WTC11 (cell line): ENCODE measurements at places on chromosomes 1 and 21.

- no peak for DNase-seq
These were observed 8.2 kb downstream of the LPAR3 start for GRCh38 chr1:84884671-84885389.

DNA sequence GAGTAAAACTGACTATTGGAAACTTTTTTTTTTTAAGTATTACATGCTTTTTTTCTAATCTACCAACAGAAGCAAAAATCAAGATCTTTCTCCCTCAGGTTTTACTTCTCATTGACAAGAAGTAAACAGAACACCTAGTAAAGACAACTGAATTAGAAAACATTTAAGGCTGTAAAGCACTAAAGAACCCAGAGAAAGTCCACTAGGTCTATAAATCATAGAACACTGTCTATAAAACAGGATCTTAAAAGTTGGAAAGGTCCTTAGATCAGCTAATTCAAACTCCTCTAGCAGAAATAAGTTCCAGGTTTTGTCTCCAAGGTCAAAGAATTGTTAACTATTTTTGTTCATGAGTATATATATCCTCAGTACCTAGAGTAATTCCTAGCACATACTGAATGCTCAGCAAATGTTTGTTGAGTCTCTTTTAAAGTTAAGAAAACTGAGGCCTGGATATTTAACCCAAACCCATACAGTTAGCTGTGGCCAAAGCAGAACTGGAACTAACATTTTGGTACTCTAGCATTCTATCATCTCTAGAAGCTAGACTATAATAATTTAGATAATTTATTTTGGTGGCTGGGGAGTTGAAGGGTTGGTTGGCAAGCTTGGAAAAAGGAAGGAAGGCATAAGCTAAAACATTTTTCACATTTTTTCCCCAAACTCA lies 3.0 kb downstream of the EPS15 start:
- DNase-seq = no peak

GRCh38 chr1:45033356-45033755 lies 21.3 kb downstream of the UROD start:
- no peak for DNase-seq

GRCh38 chr1:228972576-228972975 lies 237.3 kb downstream of the RHOU start:
- no peak for DNase-seq

DNA sequence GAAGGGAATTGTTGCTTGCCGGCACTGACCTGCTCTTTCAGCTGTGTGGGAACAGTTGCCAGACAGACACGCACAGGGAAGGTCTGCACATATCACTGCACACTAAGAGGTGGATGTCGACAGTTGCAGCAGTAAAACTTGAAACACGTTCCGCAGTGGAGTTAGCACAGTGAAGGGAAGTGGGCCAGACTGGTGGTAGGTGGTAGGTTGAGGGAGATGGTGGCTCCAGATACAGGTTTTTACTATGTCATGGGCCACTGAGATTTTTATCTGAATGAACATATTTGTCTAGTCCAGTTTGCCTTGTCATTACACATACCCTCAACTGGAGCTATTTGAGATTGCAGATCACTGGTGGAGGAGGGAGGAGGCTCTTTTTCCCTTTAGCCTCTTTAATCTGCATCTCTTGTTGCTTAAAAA lies 13.5 kb downstream of the MRPS6 start:
- DNase-seq = no peak

- DNase-seq = no peak
These were observed 146.7 kb upstream of the COL6A1 start for GRCh38 chr21:45834821-45835293.
